ENCODE measurements at places on chromosomes 16 and 17.
A peak's percentile ranks its signal among the peaks of the same experiment; 100 is the strongest.

DNA sequence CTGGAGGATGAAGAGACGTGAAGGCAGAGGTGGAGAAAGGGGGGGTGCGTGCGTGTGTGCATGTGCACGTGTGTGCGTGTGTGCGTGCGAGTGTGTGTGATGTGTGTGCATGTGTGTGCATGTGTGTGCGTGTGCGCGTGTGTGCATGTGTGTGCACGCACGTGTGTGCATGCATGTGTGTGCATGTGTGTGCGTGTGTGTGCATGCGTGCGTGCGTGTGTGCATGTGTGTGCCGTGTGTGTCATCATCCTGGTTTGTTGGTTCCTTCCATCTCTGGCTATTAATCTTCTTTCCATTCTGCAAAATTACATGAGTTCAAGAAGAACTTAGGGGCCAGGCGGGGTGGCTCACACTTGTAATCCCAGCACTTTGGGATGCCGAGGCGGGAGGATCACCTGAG is 17.0 kb upstream of the RPL38 start:
- DNase-seq = no peak

- DNase-seq = no peak
These were observed 122.3 kb downstream of the MRTFB start for GRCh38 chr16:14193316-14193871.

- DNase-seq = peak; percentile 100
These were observed at the start of gene ADCY9 for GRCh38 chr16:4116325-4117249. Gene ADCY9 (minus strand): TSS chr16:4116442. CDS start chr16:4115442, 1,000 bp downstream.

DNA sequence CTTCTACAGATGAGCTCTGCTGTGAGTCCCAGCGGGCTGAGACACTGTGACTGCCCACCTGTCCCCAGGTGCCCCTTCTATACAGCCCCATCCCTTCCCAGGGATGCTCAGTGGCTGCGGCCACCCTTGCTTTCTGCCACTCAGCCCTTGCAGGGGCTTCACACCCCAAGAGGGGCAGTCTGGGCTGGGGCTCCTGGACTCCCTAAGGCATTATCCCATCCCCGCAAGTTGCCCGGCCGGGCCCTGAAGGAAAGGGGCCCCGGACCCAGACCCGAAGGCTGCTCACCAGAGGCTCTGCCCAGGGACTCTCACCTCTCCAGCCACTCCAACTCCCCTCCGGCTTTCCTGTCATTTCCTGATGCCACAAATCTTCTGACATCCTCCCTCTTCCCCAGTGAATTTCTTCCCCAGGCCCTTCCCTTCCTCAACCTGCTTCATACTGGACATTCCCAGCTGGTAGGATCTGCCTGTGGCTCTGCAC is 88.5 kb upstream of the TOB1 start:
- no peak for DNase-seq

DNA sequence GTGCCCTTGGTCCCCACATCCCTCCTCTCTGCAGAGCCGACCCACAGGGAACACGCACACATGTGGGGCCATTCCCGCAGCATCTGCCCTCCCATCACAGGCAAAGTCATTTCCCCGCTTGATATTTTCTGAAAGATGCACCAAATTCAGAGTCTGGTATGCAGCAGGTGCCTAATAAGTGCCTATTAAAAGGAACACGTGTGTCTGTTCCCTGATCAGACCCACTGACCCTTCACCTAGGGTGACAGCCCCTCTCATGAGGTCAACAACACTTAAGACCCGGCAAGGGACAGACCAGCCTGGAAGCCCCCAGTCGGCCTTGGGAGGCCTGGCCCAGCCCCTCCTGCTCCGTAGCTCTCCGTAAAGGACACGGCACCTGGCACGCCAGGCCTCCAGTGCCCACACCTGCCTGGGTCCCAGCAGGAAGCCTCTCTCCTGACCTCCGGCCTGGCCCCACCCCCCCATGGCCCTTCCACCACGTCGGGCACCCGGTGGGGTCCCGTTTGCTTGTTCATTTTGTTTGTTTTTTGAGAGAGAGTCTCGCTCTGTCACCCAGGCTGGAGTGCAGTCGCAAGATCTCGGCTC is 20.0 kb downstream of the UNKL start:
- DNase-seq = no peak

DNA sequence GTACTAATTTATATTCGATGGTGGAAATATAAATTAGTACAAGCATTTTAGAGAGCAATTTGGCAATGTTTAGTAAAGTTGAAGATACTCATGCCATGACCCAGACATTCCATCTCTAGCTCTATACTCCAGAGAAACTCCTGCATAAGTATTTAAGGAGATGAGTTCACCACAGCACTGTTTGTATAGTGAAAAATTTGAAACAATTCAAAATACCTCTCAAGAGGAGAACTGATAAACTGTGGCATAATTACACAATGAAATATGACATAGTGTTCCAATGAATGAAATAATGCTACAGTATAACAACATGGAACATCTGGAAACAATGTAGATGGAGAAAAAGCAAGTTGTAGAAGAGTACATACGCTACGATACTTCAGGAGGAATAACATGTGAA is 48.6 kb upstream of the IRX3 start:
- no peak for DNase-seq

GRCh38 chr17:16123531-16123930 is 91.8 kb downstream of the NCOR1 start:
- DNase-seq = no peak

- DNase-seq = peak; percentile 28
These were observed 74.6 kb downstream of the SYCE1L start for GRCh38 chr16:77273815-77274214.

DNA sequence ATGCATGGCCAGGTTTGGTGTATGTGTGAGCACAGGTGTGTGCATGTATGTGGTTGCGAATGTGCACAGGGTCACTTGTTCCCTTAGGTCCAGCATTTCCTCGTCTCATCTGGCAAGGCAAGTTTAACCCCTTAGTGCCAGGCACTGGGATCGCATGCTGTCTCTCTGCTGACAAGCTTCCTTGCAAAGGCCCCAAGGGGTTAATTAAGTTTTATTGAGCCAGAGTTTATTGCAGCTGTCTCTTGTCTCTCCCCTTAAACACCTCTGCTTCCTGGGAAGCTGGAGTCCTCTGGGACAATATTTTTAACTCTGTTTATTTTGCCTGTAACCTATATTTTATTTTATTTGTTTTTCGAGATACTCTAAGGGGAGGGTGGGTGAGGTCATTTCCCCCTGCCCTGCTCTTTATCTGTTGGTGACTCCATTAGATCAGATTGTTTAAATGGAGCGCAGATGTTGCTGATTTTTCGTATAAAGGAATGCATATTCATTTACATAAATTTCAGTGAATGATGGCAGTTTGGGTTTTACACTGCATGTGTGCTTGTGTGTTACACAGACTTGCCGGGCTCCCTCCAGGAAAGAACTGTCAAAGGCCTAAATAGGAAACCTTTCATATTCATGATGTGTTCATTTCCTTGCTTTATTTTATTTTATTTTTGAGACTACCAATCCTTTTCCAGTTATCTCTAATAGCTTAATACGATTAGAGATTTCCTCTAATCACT is 99.7 kb downstream of the CBLN1 start:
- DNase-seq = no peak

- DNase-seq = no peak
These were observed 117.9 kb downstream of the CPPED1 start for GRCh38 chr16:12685806-12686205.

DNA sequence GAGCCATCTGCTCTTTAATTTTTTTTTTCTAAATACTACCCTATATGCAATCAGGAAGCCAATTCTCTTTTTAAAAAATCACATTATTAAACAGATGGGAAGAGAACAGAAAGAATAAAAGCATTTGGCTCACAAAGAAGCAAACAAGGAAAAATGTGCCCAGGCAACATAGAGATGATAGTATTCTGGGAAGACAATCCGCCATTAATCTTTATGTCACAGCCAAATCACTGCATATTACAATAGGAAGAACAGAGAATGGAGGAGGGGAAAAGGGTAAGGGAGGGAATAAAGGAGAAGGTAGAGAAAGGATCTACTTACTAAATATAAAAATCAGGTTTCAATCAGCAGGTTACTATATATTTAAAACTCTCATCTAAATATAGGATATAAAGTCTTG is 34.3 kb downstream of the STAT5B start:
- no peak for DNase-seq

DNA sequence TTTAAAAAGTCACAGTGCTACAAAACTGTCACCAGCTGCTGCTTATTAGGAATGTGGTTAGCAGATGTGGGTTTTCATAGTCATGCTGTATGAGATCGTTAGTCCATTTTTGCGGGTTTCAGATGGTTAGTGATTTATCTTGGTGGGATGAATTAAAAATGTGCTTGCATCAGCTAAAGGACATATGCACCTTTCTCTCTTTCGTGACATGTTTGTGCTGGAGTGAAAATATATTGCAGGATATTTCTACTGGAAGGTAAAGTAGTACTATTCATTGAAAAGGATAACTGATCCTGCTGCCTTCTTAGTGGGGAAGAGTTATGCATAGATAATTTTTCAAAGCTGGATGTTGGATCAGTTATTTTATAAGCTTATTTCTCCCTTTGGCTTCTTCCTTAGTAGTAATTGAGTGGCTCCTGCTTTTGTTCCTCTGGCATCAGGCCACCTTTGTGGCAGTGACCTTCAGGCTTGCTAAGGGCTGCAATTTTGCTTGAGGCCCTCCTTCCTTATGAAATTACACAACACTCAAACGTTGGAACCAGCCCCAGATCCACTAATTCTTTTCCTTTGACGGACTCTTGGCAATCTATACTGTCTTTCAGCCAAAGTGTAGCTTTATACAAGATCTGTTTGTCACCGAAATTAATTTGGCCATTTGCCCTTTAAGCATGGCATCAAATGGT is 7.5 kb upstream of the SNTB2 start:
- DNase-seq = peak; percentile 15

DNA sequence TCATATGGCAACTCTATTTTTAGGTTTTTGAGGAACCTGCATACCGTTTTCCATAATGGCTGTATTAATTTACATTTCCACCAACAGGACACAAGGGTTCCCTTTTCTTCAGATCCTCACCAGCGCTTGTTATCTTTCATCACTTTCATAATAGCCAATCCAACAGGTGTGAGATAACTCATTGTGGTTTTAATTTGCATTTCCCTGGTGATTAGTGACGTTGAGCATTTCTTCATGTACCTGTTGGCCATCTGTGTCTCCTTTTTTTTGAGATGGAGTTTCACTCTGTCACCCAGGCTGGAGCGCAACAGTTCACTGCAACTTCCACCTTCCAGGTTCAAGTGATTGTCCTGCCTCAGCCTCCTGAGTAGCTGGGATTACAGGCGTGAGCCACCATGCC is 36.2 kb upstream of the ABCC3 start:
- DNase-seq = no peak

GRCh38 chr17:49515196-49515770 is 20.2 kb downstream of the NGFR start:
- DNase-seq = peak; percentile 89

GRCh38 chr17:230395-230770 is 48.9 kb upstream of the DOC2B start:
- no peak for DNase-seq

DNA sequence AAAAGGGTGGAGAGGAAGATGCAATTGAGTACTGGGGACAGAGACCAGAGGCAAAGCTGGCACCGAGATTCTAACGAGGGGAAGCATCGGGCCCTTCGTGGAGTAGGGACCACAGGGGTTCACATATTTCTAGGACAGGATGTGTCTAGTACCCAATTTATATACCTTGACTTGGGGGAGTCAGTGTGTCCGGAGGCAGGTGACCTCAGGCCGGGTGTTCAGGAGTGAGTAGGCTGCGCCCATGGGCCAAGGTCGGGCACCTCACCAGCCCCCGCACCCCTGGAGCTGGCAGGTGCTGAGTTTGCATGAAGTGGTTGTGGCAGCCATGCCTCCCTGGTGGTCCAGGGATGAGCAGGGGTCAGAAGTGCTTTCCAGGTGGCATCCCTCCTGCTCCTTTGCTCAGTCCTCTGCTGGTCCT is 8.6 kb upstream of the NXPH3 start:
- no peak for DNase-seq

DNA sequence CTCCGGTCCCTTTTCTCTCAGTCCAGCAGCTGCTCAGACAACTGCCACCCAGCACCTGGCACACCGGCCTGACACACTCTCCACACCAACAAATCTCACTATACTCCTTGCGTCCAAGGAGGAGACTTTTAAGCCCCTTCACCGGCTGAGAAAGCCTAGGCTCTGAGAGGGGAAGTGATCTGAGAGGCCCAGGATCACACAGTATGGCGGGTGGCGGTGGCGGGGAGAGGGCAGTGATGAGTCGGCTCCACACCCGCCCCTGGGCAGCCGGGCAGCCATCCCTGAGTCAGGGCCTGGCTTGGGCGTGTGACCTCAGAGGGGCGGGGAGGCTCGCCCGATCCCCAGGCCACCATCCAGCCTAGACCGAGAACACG is 569 bp downstream of the FLII start:
- DNase-seq = peak; percentile 79

DNA sequence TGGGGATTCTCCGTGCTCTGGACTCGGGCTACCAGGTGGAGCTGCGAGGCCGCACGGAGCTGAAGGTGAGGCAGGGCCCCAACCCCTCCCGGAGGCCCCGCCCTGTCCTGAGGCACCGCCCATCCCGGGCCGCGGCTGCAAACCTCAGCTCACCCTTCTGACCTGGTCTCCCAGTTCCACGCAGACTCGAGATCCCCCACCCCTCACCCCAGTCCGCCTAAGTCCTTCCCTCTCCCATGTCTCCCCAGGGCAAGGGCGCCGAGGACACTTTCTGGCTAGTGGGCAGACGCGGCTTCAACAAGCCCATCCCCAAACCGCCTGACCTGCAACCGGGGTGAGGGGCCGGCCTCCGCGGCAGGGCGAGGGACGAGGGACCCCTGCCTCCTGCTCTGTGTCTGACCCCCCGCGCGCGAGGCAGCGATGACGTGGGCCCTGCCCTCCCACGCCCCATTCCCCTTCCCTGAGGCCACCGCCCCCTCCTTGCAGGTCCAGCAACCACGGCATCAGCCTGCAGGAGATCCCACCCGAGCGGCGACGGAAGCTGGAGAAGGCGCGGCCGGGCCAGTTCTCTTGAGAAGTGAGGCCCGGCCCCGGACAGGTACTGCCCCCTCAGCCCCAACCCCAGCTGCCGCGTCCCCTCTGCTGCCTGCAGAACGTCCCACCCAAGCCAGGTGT is 13.7 kb downstream of the GUCY2D start:
- peak; percentile 74 for DNase-seq

- DNase-seq = no peak
These were observed 11.7 kb downstream of the ZG16B start for GRCh38 chr16:2841606-2842339.

- DNase-seq = no peak
These were observed 73.4 kb downstream of the HELZ start for GRCh38 chr17:67171560-67171959.

GRCh38 chr17:9350080-9350479 is 225.5 kb downstream of the STX8 start:
- DNase-seq = no peak

GRCh38 chr16:85008271-85008670 is 3.1 kb downstream of the ZDHHC7 start:
- no peak for DNase-seq

DNA sequence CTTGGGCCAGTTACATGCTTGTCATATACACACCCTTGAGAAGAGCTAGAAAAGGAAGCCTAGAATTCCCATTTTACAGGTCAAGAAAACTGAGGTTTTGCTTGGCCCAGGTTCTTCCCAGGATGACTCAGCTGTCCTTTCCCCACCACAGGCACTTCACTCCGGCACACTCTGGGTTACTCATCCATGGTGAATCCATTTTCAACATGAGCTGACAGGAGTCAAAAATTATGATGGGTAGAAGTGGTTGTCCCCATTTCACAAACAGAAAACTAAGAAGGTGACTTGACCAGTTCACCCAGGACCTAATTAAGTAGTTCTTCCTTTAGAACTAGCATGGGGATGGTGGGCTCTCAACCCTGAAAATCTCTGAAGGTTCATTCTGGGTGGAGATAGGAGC is 67.2 kb downstream of the USP22 start:
- DNase-seq = no peak

- DNase-seq = no peak
These were observed at the start of gene CD300LF for GRCh38 chr17:74712756-74713155. Gene CD300LF (minus strand): TSS chr17:74712923. CDS start chr17:74712866, 57 bp downstream.
